ENCODE measurements at places on chromosomes 12 and 14. TPM values are rescaled to one million over a fixed set of nuclear protein-coding genes. Genes with fewer than 3 reads are reported as not detected.

The RAD9B gene
- total RNA-seq: 0.21 TPM

- DNase-seq: no peak
Measured at GRCh38 chr14:74508844-74509428, 15.4 kb downstream of the ISCA2 start.

The TSHR gene
- total RNA-seq: not detected

The KITLG gene
- total RNA-seq: 13.0 TPM

GRCh38 chr12:23356927-23357708, 592.4 kb downstream of the SOX5 start:
- no peak for DNase-seq
